ENCODE measurements at places on chromosomes 7 and 10.

DNA sequence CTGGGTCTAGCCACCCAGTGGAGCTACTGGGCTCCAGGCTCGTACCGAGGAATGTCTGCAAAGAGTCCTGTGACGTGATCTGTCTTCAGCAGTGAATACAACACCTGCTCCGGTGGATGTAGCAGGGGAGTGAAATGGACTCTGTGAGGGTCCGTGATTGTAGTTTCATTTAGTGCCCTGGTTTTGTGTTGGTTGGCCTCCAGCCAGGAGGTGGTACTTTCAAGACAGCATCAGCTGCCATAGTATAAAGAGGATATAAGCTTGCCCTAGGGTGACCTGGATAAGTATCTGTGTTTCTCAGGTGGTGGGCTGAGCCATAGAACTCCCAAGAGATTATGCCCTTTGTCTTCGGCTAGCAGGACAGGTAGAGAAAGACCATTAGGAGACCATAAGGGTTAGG, 24.6 kb upstream of the WNT2 start:
- DNase-seq: no peak

GRCh38 chr10:133162178-133162909, 2.3 kb downstream of the KNDC1 start:
- peak; percentile 48 for DNase-seq

- no peak for DNase-seq
Measured at GRCh38 chr7:93194386-93194785, 31.9 kb downstream of the HEPACAM2 start.

DNA sequence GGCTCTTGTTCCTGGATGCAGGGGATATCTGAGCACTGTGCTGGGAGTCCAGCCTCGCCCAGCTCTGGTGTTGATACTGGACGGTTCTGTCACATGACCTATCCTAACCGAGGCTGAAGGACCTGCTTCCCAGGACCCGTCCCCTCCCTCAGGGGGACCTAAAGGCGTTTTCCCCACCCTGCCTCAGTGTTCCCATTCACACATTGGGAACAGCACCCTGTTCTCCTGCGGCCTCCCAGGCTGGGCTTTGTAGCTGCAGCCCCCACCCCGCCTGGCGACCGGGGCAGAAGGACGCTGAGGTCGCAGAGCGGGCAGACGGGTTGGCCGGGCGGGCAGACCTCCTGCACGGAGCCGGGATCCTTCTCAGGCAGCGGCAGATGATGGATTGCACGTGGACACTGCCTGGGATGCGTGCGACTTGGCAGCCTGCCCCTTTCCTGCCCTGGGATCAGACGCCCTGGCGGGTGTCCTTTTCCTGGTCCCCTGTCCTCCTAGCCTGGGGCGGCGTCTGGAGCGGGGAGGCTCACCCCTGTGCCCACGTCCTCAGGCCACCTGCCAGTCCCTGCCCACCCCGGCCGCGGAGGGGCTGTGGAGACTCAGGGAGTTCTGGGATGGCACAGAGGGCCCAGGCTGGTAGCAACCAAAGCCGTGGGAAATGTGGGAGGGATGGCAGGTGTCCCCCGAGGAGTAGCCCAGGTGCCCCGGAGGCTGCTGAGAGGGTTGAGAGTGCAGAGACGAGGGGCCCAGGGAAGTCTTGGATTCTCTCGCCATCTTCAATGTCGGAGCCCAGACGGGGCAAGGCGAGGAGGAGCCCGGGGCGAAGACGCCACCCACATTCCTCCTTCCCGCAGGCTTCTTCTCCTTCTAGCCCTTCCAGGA, 17.2 kb upstream of the PSMG3 start:
- DNase-seq: no peak

- no peak for DNase-seq
Measured at GRCh38 chr7:17782216-17782549, 158.1 kb downstream of the SNX13 start.

- DNase-seq: no peak
Measured at GRCh38 chr10:29314726-29315125, 25.9 kb downstream of the LYZL1 start.
